T-helper 17 cell (primary cell): ENCODE measurements at places on chromosomes 1 and 21.

DNA sequence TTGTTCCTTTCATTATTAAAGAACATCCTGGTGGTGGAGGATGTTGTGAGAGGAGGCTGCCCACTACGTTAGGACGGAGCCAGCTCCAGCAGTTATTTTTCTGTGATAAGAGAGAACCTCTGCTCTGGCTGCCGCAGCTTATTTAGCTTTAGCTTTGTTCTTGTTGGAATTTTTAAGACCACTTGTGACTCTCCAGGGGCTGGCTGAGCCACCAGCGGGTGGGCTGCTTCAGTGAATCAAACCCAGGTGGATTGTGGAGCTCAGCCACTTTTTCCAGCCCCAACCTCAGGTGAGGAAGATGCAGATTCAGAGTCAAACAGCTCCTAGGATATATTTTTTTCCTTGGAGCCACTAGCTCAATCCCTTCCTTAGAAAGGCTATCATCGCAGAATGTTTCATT is 83.1 kb upstream of the CTTNBP2NL start:
- no peak overlapping the region for H3K27ac ChIP-seq
- H3K4me3 ChIP-seq: no peak overlapping the region
- no peaks in the 10 kb centered on the region for H3K36me3 ChIP-seq
- DNase-seq: no peak

DNA sequence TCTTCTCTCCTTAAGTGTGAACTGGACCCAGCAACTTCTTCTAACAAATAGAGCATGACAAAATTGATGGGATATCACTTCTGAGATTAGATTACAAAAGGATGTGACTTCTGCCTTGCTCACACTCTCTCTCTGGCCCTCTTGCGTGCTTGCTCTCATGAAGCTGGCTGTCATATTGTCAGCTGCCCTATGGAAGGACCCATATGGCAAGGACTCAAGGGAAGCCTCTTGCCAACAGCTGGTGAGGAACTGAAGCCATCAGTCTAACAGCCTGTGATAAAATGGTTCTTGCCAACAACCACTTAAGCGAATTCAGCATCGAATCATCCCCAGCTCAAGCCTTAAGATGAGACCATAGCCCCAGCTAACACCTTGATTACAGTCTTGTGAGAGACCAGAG is 4.8 kb upstream of the TLR5 start:
- no peak overlapping the region for H3K27ac ChIP-seq
- no peaks in the 10 kb centered on the region for H3K36me3 ChIP-seq
- peaks cover 13% of the 10 kb centered on the region for H3K27me3 ChIP-seq

GRCh38 chr1:47710329-47711071 is 272.7 kb downstream of the FOXD2 start:
- peaks cover 77% of the 10 kb centered on the region for H3K27me3 ChIP-seq
- no peak overlapping the region for H3K27ac ChIP-seq
- peak overlapping the region; percentile 70 for H3K4me3 ChIP-seq

DNA sequence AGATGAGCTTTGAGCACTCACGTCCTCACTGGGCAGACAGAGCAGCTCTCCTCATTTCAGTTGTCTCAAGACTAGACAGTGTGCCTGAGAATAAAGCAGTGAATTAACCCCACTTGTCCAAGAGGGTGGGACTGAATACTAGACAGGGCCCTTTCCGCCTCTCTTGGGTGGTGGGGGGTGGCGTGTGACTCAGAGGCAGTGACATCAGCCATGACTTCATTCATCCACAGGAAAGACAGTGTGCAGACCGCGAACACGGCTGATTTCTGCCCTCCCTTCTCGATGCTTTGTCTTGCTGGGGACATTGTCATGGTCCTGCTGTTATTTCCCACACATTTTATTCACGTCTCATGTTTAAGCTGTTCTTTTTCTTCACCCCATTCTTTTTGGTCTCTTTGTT is 64.9 kb downstream of the FGGY start:
- DNase-seq: no peak
- H3K36me3 ChIP-seq: peaks cover 7% of the 10 kb centered on the region
- H3K4me1 ChIP-seq: no peaks in the 10 kb centered on the region

DNA sequence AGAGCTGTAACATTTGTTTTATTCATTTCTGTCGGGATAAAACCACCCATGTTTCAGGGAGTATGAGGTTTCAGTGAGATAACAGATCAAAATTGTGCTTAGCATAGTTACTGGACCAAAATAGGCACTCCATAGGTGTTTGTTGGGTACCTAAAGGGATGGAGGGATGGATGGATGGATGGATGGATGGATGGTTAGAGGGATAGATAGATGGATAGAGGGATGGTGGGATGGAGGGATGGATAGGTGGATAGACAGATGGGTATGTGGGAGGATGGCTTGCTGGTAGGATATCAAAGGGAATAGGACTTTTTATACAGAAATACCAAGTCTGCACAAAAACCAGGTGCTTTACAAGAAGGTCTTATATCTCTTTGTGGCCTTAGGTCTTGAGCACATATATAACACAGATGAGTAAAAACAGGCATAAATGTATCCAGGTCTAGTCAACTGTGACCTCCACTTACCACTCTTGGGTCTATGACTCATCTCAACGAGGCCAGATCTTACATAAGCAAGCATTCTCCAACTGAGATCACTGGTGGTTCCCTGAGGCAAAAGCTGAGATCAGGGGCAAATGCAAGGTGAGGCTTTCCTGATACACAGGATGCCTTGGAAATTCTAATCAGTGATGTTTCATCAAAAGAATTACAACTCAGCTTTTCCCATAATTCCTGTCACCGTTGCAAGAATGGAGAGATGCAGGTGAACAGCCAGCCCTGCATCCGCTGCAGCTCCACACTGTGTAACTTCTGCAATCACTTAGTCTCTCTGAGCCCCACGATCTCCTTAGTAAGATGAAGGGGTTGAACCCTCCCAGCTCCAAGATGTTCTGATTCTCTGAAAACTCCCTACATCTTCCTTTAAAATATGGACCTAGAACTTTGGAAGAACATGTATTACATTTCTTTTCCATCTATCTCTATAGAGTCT is 32.0 kb downstream of the PTAFR start:
- no peaks in the 10 kb centered on the region for H3K36me3 ChIP-seq
- H3K27ac ChIP-seq: no peak overlapping the region
- no peak for DNase-seq
- H3K4me1 ChIP-seq: no peaks in the 10 kb centered on the region
- no peak overlapping the region for H3K4me3 ChIP-seq
- H3K27me3 ChIP-seq: peaks cover 2% of the 10 kb centered on the region

DNA sequence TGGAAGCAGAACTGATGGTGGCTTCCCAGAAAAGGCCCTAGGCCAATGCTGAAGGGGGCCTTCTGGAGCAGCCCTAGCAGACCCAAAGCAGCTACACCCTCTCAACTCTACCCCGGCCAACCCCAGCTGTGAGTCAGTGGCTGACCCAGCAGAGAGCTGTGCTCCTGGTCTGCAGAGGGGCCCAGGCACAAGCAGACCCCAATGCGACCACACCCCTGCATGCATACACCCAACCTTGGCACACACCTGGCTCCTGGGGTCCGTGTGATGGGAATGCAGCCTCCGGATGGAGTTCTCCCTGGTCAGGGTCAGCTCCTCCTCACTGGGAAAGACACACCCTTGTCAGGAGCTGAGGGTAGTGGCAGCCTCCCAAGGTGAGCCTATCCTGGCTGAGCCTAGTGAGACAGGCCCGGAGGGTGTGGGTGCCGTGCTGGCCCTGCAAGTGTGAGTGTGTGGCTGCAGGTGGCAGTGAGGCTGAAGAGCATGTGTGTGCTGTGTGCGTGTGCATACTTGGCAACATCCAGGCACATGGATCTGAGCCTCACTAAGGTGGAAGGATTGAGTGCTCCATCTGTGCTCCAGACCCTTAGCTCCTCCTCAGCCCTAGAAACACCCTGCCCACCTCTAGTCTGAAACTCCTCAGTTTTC is 3.9 kb upstream of the ARHGAP30 start:
- no peak overlapping the region for H3K27ac ChIP-seq
- no peak for DNase-seq
- no peaks in the 10 kb centered on the region for H3K27me3 ChIP-seq
- no peaks in the 10 kb centered on the region for H3K36me3 ChIP-seq

GRCh38 chr1:246748006-246748405 is 23.8 kb downstream of the SCCPDH start:
- peaks cover 2% of the 10 kb centered on the region for H3K4me1 ChIP-seq
- DNase-seq: no peak
- no peak overlapping the region for H3K4me3 ChIP-seq
- no peak overlapping the region for H3K27ac ChIP-seq
- no peaks in the 10 kb centered on the region for H3K27me3 ChIP-seq

- H3K4me3 ChIP-seq: peak overlapping the region; percentile 75
- H3K4me1 ChIP-seq: peaks cover 54% of the 10 kb centered on the region
- peak overlapping the region; percentile 96 for H3K27ac ChIP-seq
- H3K27me3 ChIP-seq: no peaks in the 10 kb centered on the region
- DNase-seq: no peak
These were observed 60.9 kb downstream of the SKI start for GRCh38 chr1:2288816-2289536.

- H3K36me3 ChIP-seq: no peaks in the 10 kb centered on the region
- DNase-seq: no peak
- no peak overlapping the region for H3K4me3 ChIP-seq
- peaks cover 2% of the 10 kb centered on the region for H3K4me1 ChIP-seq
- no peak overlapping the region for H3K27ac ChIP-seq
These were observed 15.1 kb upstream of the DNAH14 start for GRCh38 chr1:224914292-224914900.

DNA sequence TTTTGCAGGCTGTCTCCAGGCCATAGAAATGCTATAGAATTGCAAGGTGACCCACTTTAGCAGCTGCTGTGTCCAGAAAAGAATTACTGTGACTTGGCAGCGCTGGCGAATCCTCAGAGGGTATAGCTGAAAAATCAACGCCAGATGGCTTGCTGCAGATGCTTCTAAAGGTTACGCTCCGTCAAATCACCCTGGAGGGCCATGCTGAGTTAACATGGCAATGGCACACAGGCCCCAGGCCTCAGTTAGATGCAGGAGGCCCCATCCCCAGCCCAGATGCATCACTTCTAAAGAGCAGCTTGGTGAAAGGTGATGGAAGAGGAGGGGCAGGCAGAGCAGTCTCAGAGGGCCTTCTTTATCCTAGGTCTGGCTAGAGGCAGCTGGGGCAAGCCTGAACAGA is 18.0 kb downstream of the KIAA1614 start:
- no peaks in the 10 kb centered on the region for H3K27me3 ChIP-seq
- H3K4me3 ChIP-seq: no peak overlapping the region
- no peak for DNase-seq
- peaks cover 11% of the 10 kb centered on the region for H3K4me1 ChIP-seq

DNA sequence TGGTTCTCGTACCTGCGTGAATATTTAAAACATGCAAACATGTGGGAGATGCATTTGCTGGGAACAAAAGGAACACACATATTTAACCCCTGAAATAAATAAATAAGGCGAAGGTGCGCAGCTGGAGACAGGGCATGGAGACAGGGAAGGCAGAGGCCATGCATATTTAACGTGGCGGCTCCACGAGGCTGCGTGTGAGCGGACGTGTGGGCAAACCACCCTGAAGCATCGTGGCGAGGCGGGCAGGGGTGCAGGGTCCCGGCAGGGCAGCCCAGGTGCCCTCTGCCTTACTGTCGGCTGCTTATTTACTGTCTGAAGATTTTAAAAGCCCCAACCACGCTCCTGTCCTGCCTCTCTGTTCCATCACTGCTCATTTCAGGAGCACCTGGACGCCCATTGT is 104.0 kb upstream of the ACTRT2 start:
- no peak overlapping the region for H3K4me3 ChIP-seq
- no peak for DNase-seq
- no peak overlapping the region for H3K27ac ChIP-seq
- no peaks in the 10 kb centered on the region for H3K36me3 ChIP-seq

DNA sequence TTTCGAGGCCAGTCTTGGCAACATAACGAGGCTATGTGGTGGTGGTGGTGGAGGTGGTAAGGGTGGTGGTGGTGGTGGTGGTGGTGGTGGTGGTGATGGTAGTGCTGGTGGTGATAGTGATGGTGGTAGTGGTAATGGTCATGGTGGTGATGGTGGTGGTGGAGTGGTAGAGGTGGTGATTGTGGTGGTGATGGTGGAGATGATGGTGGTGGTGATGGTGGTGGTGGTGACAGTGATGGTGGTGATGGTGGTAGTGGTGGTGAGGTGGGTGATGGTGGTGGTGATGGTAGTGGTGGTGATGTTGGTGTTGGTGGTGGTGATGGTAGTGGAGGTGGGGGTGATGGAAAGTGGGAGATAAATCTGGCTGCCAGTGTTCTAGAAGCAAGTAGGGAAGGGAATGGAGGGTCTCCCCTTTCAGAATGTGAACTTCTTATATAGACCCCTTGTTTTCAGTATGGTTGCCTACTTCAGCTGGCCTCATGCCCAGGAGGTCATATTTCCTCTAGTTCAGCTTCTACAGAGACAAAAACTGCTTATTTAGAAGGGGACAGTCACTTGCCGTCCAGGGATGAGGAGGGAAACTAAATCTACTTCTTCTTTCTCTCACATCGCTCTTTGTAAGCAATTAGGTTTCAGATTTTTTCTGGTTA is 27.5 kb downstream of the SH3BGR start:
- peaks cover 15% of the 10 kb centered on the region for H3K27me3 ChIP-seq
- H3K4me3 ChIP-seq: no peak overlapping the region
- H3K27ac ChIP-seq: no peak overlapping the region
- no peaks in the 10 kb centered on the region for H3K4me1 ChIP-seq

DNA sequence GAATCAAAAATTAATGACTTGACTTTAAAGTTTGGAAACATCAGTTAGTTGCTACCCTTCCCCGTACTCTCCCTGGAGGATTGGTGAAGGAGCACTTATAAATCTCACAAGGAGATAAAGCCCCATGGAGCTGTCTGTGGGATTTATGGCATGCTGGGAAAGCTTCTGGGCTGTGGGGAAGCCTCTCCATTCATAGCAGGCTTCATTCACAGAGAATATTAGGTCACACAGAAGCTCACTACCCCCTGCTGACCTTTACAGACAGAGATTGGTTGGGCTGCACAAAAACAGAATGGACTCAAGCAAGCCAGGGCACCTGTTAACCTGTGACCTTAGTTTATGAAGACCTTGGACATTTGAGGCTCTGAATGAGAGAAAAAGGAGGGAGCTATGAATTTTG is 32.1 kb downstream of the RGL1 start:
- H3K36me3 ChIP-seq: no peaks in the 10 kb centered on the region
- no peak for DNase-seq
- no peak overlapping the region for H3K27ac ChIP-seq
- no peak overlapping the region for H3K4me3 ChIP-seq

GRCh38 chr1:205769641-205770365 is 5.5 kb downstream of the RAB29 start:
- peak overlapping the region; percentile 31 for H3K4me3 ChIP-seq
- peaks cover 2% of the 10 kb centered on the region for H3K36me3 ChIP-seq
- H3K27ac ChIP-seq: no peak overlapping the region

- H3K36me3 ChIP-seq: no peaks in the 10 kb centered on the region
- no peak overlapping the region for H3K27ac ChIP-seq
These were observed 90.5 kb upstream of the JUN start for GRCh38 chr1:58874342-58874741.

- H3K27me3 ChIP-seq: no peaks in the 10 kb centered on the region
- H3K27ac ChIP-seq: no peak overlapping the region
- DNase-seq: no peak
- no peak overlapping the region for H3K4me3 ChIP-seq
- peaks cover 2% of the 10 kb centered on the region for H3K4me1 ChIP-seq
- no peaks in the 10 kb centered on the region for H3K36me3 ChIP-seq
These were observed 293.8 kb downstream of the TTLL7 start for GRCh38 chr1:83705091-83705490.
